ENCODE measurements at places on chromosomes 12 and 14. TPM values are rescaled to one million over a fixed set of nuclear protein-coding genes. Genes with fewer than 3 reads are reported as not detected.

DNA sequence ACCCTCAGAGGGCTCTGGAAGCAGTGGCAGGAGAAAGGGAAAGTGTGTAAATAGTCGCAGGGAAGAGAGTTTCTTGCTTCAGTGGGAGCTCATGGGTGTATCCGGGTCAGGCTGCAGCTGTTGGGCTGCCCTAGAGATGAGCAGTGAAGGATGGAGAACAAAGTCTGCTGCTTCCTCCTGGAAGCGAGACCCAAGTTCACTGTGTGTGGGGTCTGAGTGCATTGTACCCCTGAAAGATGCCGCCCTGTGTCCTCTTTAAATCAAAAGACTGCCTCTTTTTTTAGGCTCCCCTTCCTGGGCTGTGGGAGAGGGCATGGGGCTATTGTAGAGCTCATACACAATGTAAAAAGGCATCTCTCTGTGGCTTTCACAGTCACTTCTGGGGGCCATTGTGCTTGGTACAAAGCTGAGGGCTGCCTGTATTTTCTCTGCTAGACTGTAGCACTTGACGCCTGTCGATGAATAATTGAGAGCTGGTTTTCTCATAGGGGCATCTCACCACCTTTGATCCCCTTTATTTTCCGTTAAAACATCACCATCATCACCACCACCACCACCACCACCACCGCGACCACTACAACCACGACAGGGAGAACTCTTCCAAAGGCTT is 16.7 kb downstream of the CHST11 start:
- no peak for DNase-seq

- no peak for DNase-seq
Observed at GRCh38 chr12:130526813-130527212, 189.1 kb downstream of the PIWIL1 start.

- no peak for DNase-seq
Observed at GRCh38 chr14:33280646-33281045, 342.0 kb downstream of the NPAS3 start.

GRCh38 chr12:31315044-31315715 is 10.8 kb downstream of the SINHCAF start:
- no peak for DNase-seq

OR4E2 gene
- not detected for total RNA-seq

ADAMTS20 gene
- total RNA-seq, result not detected

DNA sequence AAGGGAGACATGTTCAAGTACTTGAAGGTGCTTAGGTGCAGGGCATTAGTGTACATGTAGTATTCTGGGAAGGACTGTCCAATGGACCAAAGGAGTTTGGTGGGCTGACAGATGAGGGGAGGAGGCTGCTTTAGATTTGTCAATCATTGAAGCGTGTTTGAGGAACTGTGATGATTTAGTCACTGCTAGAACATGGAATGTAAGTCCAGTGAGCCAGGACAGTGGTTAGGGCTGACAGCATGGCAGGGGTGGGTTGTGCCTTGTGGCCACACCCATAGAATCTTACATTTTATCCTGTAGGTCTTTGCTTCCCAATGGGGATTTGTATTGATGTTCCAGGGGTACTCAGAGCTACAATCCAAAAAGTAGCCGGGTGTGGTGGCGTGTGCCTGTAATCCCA is 24.6 kb downstream of the DIP2B start:
- DNase-seq, result no peak

DNA sequence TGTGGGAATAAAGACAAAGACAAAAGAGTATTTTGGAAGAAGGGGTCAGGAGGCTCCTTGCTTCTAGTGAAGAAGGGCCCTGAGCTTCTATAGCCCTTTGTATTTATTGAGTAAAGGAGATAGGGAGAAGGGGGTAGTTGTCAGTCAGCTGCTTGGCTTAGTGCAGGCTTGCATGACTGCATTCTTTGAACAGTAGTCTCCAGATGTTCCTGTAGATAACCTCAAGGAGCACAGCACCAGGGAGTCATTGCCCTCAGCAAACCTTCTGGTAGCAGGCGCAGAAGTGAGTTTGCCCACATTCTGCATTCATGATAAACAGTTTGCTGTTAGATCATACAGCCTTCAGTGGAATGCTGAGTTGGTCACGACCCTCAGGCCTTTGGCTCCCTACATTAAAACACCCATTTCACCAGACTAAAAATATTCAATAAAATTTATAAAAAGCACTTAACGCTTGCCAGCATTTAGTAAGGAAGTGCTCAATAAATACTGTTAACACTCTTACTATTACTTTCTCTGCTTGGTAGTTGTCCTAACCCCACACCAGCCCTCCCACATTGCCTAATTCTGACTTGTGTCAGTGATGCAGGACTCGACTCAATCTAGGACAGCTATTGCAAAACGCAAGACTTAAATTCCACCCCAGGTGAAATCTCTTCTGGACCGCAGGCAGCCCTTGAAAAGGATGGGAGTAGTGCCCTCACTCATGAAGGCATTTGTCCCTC is 3.0 kb upstream of the DHRS4 start:
- no peak for DNase-seq

- no peak for DNase-seq
Observed at GRCh38 chr12:123808167-123808566, 46.1 kb downstream of the DNAH10 start.

TMEM132C gene
- 11.1 TPM for total RNA-seq

SLC8B1 gene
- total RNA-seq, result 15.2 TPM

- no peak for DNase-seq
Observed at GRCh38 chr14:29102266-29102665, 335.7 kb downstream of the FOXG1 start.

Data from left cardiac atrium (tissue), 4 donors.